NCI-H2029 (cell line): ENCODE measurements at places on chromosomes 6 and 20.
A peak's percentile ranks its signal among the peaks of the same experiment; 100 is the strongest.

DNA sequence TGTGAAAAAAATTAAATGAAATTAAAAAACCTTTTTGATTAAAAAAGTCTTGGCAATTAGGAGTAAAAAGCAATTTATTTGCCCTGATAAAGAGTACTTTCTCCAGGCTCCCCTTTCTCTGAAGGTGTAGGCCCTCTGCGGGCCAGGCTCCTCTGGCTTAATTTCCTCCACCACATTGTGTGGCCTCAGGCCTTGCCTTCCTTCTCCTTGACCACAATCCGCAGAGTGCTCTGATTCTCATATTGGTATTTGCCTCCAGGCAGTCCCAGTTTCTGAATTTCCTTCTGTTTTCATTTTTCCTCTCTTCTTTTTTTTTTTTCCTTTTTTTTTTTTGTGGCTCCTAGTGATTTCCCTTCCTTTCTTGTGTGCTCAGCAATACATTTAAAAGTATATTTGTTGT is 96.4 kb downstream of the AIG1 start:
- no peak for DNase-seq

DNA sequence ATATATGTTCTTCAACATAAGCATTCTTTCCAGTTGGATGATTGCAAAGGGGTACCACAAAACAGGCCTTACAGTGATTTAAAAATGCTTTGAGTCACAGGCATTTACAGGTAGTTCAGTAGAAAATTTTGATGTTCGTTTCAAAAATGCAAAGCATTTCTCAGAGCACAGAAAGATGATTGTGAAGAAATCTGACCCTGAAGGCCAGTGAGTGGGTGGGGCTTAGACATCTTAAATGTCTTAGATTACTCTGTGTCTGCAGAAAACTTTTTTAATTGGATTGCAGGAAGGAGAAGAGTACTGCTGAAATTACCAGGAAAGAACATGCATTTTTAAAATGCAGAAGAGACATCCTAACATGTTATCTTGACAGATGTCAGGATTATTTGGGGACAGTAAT is 268.3 kb downstream of the CDKAL1 start:
- no peak for DNase-seq

- peak; percentile 59 for DNase-seq
Measured at GRCh38 chr6:106882601-106883518, 91.7 kb downstream of the CD24 start.

- DNase-seq = no peak
Measured at GRCh38 chr6:143647191-143647590, 30.6 kb upstream of the PHACTR2 start.

GRCh38 chr6:37777272-37777834 is 42.2 kb upstream of the ZFAND3 start:
- DNase-seq = no peak

GRCh38 chr6:11025921-11026635 is 18.0 kb downstream of the ELOVL2 start:
- DNase-seq = no peak

GRCh38 chr20:4817230-4817671 is 95.5 kb downstream of the PRND start:
- no peak for DNase-seq

GRCh38 chr20:59575653-59576052 is 28.7 kb upstream of the PHACTR3 start:
- DNase-seq = no peak

DNA sequence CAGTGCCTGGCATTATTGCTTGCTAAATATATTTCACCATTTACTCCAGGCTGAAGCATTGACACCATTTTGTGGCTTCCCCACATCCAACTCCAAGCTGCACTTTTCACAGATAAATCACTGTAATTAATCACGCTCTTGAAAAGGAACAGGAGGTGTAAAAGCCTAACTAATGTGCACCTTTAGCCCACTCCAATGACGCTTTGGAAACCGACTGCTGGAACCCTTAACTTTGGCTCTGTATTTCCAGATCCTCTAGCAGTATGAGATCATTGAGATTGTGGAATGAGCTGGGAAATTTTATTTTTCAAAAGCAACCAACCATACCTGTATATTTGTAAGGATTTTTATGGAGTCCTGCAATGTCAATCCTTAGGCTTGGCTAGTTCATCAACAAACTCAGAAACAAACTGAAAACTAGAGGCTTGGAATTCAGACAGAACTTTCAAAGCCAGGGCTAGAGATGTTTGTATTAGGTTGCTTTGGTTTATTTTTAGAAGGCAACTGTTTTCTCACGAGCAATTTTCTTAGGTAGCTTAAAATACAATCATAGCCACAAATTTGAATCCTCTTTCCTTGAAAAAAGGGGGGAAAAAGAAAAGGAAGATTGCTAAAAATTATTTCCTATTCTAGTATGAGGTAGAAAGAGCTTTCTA is 52.8 kb upstream of the UTRN start:
- no peak for DNase-seq

DNA sequence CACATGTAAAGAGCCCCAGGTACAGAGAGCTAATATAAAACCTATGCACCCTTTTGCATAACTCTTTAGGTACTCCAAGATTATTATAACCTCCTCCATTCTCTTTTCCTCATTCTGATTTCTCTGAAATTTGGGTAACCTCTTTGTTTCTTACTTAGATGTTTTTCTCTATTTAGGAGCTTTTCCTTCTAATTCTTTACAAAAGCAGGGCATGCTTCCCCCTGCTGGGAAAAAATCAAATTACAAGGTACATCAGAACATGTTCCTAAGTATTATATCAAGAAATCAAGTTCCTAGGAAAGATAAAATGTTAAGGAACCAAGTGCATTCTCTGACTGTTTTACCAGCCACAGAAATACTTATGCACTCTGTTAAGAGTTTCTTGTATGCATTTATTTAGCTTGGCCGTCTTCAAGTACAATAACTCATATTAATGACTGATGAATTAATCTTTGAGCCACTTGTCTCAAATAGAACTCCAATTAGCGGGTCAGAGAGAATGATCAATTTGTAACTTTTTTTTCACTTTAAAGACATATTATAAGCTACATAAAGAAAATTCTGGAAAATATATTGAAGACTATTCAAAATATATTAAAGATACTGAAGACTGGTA is 2.1 kb downstream of the KHDRBS2 start:
- no peak for DNase-seq

DNA sequence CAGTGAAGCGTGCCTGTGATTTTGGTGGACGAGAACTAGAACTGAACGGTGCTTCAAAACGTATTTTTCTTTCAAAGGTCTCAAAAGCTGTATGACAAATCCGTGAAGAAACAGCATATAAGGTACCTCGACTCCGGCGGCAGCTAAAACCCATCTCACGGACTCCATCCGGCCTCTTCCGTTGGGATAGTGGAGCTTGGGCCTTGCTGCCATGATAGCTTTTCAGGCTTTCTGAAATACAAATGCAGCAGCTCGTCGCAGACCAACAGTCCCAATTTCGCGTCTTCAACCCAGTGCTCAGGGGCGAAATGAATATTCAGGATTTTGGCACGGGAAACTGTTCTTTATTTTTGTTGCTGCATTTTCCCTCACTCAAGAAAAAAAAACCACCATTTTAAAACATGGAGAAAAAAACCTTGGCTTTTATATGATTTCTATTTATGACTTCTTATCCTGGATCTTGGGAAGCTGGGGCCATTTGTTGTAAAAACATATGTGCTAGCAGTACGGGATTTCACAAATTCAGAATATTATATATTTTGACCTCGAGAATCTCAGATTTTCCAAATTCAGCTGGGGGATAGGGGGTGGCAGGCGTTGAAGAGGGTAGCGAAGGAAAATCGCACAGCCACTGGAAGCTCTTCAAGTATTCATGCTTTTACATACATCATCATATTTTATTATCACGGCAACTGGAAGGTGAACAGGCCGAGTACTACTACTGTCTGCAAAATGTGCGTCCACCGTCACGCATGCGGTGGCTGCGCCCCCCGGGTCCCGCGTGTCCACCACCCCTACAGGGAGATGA is 849 bp downstream of the GSTA4 start:
- DNase-seq = no peak

- no peak for DNase-seq
Measured at GRCh38 chr20:2700913-2701620, 8.5 kb downstream of the EBF4 start.

- no peak for DNase-seq
Measured at GRCh38 chr6:34112126-34112525, 33.8 kb downstream of the GRM4 start.

- DNase-seq = no peak
Measured at GRCh38 chr6:36419310-36419709, 23.3 kb downstream of the PXT1 start.
